ENCODE measurements at places on chromosomes 2 and 18. TPM values are rescaled to one million over a fixed set of nuclear protein-coding genes. Genes with fewer than 3 reads are reported as not detected.

Gene ZC3H6
- total RNA-seq: 29.9 TPM

Gene RTP5
- total RNA-seq: 0.26 TPM

Gene SLC30A3
- 0.26 TPM for total RNA-seq

Gene IL36G
- total RNA-seq: not detected

Gene LYPD1
- total RNA-seq: 0.15 TPM

Gene LIMS2
- total RNA-seq: 9.6 TPM

Gene ERMN
- 12.8 TPM for total RNA-seq

Gene RAB1A
- 42.6 TPM for total RNA-seq

Gene CDH20
- 0.07 TPM for total RNA-seq

- H3K4me3 ChIP-seq: no peak overlapping the region
- peaks cover 8% of the 10 kb centered on the region for H3K27me3 ChIP-seq
- DNase-seq: no peak
- no peaks in the 10 kb centered on the region for H3K36me3 ChIP-seq
Observed at GRCh38 chr2:216714376-216714775, 19.0 kb upstream of the IGFBP5 start.

- H3K4me3 ChIP-seq: no peak overlapping the region
- no peaks in the 10 kb centered on the region for H3K4me1 ChIP-seq
- no peak for DNase-seq
- no peak overlapping the region for H3K27ac ChIP-seq
Observed at GRCh38 chr2:218513676-218514075, 54.5 kb downstream of the USP37 start.

DNA sequence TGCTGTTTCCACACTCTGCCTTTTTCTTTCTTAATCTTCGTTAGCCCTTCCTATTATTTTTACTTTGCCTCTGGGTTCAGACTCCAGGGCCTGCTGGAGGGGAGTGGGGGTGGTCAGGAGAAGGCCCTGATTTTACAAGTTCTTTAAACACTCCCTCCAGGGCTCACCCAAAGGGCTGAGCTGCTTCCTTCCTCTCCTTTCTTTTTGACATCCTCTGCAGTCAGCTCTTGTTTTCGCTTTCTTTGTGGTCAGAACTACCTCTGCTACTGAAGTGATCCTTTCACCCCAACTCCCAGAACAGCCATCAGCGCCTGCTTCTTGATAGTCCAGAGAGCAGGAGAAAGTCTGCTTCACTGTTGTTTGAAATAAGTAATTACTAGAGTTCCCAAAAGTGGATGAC lies 925.7 kb downstream of the EPHA4 start:
- no peaks in the 10 kb centered on the region for H3K36me3 ChIP-seq
- H3K4me1 ChIP-seq: no peaks in the 10 kb centered on the region
- H3K27me3 ChIP-seq: no peaks in the 10 kb centered on the region
- H3K4me3 ChIP-seq: no peak overlapping the region

DNA sequence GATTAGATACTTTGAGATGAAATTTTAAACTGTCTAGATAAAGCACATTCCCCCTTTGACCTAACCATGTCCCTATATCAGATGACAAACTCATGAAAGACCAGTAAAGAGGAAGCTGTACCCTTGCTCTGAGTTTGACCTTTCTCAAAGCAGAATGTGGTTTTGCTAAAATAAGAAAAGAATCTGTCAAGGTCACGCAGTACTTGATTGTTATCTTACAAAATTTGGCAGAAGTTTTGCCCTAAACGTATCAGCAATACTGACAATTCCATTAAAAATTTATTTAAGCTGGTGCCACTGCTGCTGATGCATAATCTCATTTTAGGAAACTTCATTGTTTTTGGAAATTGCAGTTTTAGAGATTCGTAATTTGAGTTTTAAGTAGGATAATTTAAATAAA lies 31.2 kb upstream of the GALM start:
- no peak overlapping the region for H3K27ac ChIP-seq
- no peaks in the 10 kb centered on the region for H3K36me3 ChIP-seq
- H3K27me3 ChIP-seq: no peaks in the 10 kb centered on the region
- DNase-seq: no peak
- peaks cover 4% of the 10 kb centered on the region for H3K4me1 ChIP-seq
- no peak overlapping the region for H3K4me3 ChIP-seq

DNA sequence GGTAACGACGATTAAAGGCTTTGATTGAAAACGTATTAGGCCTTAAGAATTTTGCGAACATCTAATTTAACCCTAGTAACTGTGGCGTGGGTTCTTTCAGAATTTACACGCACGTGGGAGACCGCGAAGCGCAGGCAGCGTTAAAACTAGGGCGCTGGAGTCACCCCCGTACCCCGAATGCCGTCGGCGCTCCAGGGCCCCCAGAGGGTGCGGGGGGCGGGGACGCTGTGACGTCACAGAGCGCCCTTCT lies 673 bp upstream of the SMCHD1 start:
- peaks cover 31% of the 10 kb centered on the region for H3K4me1 ChIP-seq
- DNase-seq: peak; percentile 79
- peak overlapping the region; percentile 97 for H3K4me3 ChIP-seq
- no peaks in the 10 kb centered on the region for H3K27me3 ChIP-seq

DNA sequence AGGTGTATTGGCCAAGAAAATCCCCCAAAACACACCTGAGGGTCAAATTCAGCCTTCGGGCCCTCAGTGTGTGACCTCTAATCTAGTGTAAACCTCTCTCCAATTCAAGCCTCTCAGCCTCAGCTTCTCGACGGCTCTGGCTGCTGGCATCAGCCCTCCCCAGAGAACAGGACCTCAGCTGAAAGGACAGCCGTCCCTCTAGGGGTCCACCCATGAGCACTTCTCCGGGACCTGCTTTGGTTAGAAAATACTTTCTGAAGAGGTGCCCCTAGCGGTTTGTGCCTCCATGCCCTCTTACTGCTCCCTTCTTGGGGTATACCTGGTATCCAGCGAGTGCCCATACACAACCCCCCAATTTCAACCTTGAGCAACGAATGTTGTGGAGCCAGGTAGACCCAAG lies 48.8 kb downstream of the INHBB start:
- H3K4me1 ChIP-seq: no peaks in the 10 kb centered on the region
- H3K27ac ChIP-seq: no peak overlapping the region
- H3K27me3 ChIP-seq: peaks cover 2% of the 10 kb centered on the region

- peaks cover 11% of the 10 kb centered on the region for H3K4me1 ChIP-seq
- no peak overlapping the region for H3K27ac ChIP-seq
- DNase-seq: no peak
- H3K36me3 ChIP-seq: no peaks in the 10 kb centered on the region
- peaks cover 5% of the 10 kb centered on the region for H3K27me3 ChIP-seq
Observed at GRCh38 chr2:127392828-127393578, 5.2 kb upstream of the MAP3K2 start.

- no peak overlapping the region for H3K27ac ChIP-seq
- no peaks in the 10 kb centered on the region for H3K4me1 ChIP-seq
- H3K4me3 ChIP-seq: no peak overlapping the region
- H3K27me3 ChIP-seq: no peaks in the 10 kb centered on the region
- DNase-seq: no peak
- peaks cover 7% of the 10 kb centered on the region for H3K36me3 ChIP-seq
Observed at GRCh38 chr2:36479406-36479805, 118.6 kb downstream of the FEZ2 start.

- H3K27me3 ChIP-seq: no peaks in the 10 kb centered on the region
- DNase-seq: peak; percentile 26
- H3K4me3 ChIP-seq: no peak overlapping the region
- no peaks in the 10 kb centered on the region for H3K4me1 ChIP-seq
- H3K36me3 ChIP-seq: no peaks in the 10 kb centered on the region
Observed at GRCh38 chr18:46481048-46481846, 175.8 kb downstream of the LOXHD1 start.

- no peak overlapping the region for H3K4me3 ChIP-seq
- H3K36me3 ChIP-seq: no peaks in the 10 kb centered on the region
- no peaks in the 10 kb centered on the region for H3K27me3 ChIP-seq
- H3K27ac ChIP-seq: no peak overlapping the region
Observed at GRCh38 chr2:123916051-123916450, 109.0 kb upstream of the CNTNAP5 start.

GRCh38 chr2:193670478-193670877 lies 1475.7 kb upstream of the TMEFF2 start:
- no peak for DNase-seq
- no peaks in the 10 kb centered on the region for H3K4me1 ChIP-seq
- no peaks in the 10 kb centered on the region for H3K36me3 ChIP-seq
- no peaks in the 10 kb centered on the region for H3K27me3 ChIP-seq
- no peak overlapping the region for H3K4me3 ChIP-seq
- H3K27ac ChIP-seq: no peak overlapping the region

DNA sequence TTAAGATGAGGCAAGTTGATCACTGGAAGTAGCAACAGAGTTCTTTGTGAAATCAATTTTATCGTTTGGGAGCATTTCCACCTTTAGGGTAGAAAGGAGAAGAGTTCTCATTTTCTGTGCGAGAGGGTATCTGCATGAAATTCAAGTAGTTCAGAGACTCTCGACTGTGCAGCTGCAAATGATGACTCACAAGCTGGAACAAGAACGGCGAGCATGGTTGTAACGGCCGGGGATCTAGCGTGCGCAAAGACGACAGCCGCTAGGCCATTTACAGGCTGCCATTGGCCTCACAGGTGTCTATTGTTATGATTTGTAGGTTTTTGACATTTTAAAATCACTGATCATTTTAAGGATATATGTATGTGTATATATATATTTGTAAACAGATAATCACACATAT lies 5.2 kb downstream of the KLHL29 start:
- H3K27me3 ChIP-seq: peaks cover 30% of the 10 kb centered on the region
- peaks cover 31% of the 10 kb centered on the region for H3K4me1 ChIP-seq
- H3K4me3 ChIP-seq: no peak overlapping the region
- no peak for DNase-seq
- no peaks in the 10 kb centered on the region for H3K36me3 ChIP-seq
- H3K27ac ChIP-seq: no peak overlapping the region

DNA sequence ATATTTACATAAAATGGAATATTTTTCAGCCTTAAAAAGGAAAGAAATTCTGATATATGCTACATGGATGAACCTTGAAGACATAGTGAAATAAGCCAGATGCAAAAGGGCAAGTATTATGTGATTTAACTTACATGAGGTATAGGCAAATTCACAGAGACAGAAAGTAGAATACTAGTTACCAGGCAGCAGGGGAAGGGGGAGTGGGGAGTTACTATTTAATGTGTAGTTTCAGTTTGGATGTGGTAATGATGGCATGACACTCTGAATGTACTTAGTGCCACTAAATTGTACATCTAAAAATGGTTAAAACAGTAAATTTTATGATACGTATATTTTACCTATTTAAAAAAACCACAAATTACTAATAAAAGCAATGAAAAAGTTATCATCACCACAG lies 12.1 kb downstream of the METTL4 start:
- H3K27me3 ChIP-seq: no peaks in the 10 kb centered on the region
- no peaks in the 10 kb centered on the region for H3K36me3 ChIP-seq
- no peak overlapping the region for H3K27ac ChIP-seq
- no peaks in the 10 kb centered on the region for H3K4me1 ChIP-seq
- no peak for DNase-seq
- H3K4me3 ChIP-seq: no peak overlapping the region

DNA sequence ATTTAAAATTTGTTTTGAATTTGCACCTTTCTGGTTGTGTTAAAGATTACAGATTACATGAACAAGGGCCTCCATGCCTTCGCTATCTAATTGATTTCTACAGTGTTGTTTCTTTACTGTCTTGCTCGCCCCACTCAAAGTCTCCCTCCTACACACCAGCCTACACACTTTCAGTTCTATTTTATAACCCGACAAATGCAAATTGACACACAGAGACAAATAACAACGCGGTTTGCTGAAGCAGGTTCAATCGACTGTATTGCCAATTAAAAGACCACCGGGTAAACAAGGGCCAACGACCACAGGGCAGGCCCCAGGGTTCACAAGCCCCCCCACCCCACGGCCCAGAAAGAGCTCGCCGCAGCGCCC lies 869 bp downstream of the STARD7 start:
- H3K4me3 ChIP-seq: peak overlapping the region; percentile 90
- H3K27me3 ChIP-seq: no peaks in the 10 kb centered on the region
- no peaks in the 10 kb centered on the region for H3K36me3 ChIP-seq
- peaks cover 47% of the 10 kb centered on the region for H3K4me1 ChIP-seq
- DNase-seq: no peak

DNA sequence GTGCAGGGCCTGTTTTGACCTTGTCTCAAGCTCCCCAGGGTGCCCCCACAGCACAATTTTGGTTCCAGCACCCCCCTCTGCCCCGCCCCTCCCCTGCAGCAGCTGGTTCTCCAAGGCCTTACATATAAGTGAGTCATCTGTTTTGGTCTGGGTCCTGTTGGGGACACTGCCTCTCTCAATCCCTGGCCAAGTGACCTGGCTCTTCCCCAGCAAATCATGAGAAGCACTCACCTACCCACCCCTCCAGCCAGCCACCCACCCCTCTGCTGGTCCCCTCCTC lies 90.5 kb downstream of the INHBB start:
- peaks cover 3% of the 10 kb centered on the region for H3K27me3 ChIP-seq
- no peaks in the 10 kb centered on the region for H3K4me1 ChIP-seq
- H3K36me3 ChIP-seq: no peaks in the 10 kb centered on the region
- H3K27ac ChIP-seq: no peak overlapping the region

GRCh38 chr2:14903709-14904374 lies 271.3 kb downstream of the LRATD1 start:
- H3K27ac ChIP-seq: no peak overlapping the region
- peak; percentile 1 for DNase-seq
- H3K4me1 ChIP-seq: no peaks in the 10 kb centered on the region
- H3K4me3 ChIP-seq: no peak overlapping the region
- H3K27me3 ChIP-seq: peaks cover 4% of the 10 kb centered on the region

DNA sequence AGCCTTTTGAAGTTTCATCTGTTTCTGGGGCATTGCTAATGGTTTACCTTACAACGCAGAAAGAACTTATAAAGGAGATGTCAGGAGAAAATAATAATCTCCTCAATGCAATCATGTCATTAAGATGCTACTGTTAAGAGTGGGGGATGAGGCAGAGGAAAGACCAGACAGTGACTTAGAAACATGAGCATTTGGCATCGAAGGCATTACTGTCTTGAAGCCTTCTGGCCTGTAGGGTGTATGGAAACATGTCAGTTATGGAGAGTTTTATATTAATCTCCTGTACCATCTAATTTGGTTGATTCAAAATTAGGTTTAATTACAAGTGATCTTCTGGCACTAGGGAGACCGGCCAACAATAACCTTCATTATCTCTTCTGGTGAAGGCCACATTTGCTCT lies 32.5 kb downstream of the CDC42EP3 start:
- H3K36me3 ChIP-seq: no peaks in the 10 kb centered on the region
- H3K4me3 ChIP-seq: no peak overlapping the region
- DNase-seq: no peak
- no peaks in the 10 kb centered on the region for H3K27me3 ChIP-seq
- peaks cover 10% of the 10 kb centered on the region for H3K4me1 ChIP-seq
- no peak overlapping the region for H3K27ac ChIP-seq

GRCh38 chr2:168915441-168916330 lies 14.6 kb downstream of the G6PC2 start:
- no peak for DNase-seq
- H3K27ac ChIP-seq: no peak overlapping the region
- peaks cover 11% of the 10 kb centered on the region for H3K27me3 ChIP-seq
- H3K4me1 ChIP-seq: peaks cover 4% of the 10 kb centered on the region
- no peaks in the 10 kb centered on the region for H3K36me3 ChIP-seq

- no peak overlapping the region for H3K4me3 ChIP-seq
- H3K27me3 ChIP-seq: peaks cover 3% of the 10 kb centered on the region
- H3K4me1 ChIP-seq: no peaks in the 10 kb centered on the region
- H3K27ac ChIP-seq: no peak overlapping the region
Observed at GRCh38 chr2:20551260-20551944, 99.5 kb downstream of the HS1BP3 start.
